ENCODE measurements at places on chromosomes 3 and 15.

DNA sequence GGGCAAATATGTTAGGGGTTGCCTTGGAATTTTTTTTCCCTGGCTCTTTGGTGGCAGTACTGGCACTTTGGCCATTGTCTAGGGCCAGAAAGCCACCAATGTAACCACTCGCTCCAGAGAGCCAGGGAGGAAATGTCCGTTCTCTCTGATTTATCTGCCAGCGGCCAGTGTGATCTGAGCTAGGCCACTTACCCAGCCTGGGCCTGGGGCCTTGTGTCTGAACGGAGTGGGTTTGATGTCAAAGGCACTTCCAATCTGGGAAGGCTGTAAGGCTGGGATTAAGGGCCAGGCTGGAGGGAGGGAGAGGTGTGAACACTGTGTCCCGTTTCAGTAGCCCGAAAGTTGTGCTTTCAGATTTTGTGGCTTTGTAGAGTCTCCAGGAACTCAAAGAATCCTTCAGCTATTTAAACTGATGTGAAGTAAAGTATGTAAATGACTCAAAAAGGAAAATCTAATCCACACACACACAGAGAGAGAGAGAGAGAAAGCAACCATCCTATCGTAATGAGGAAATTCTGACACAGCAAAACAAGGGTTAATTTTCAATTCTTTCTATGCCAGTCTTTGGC, 271.0 kb downstream of the PDZRN3 start:
- DNase-seq = no peak

GRCh38 chr3:125431912-125432790, 57.0 kb upstream of the ZNF148 start:
- no peak for DNase-seq

DNA sequence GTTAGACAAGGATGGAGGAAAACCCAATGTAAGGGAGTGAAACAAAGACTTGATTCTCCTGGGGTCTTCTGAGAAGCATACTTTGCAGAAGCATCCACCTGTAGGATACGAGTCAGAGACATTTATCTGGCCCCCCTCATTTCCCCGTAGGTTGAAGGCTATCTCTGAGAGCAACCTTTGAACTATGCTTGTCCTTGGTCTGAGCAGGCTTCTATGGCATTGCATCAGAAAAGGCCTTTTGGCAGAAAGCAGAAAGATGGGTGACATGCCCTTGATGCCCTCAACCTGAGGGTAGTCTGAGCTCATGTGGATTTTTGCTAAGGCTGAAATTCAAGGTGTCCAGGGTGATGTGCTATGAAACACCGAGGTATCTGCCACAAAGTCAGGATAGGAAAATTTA, 131.6 kb upstream of the SGO1 start:
- DNase-seq = no peak

GRCh38 chr15:95432878-95433405, 897.6 kb upstream of the NR2F2 start:
- no peak for DNase-seq

DNA sequence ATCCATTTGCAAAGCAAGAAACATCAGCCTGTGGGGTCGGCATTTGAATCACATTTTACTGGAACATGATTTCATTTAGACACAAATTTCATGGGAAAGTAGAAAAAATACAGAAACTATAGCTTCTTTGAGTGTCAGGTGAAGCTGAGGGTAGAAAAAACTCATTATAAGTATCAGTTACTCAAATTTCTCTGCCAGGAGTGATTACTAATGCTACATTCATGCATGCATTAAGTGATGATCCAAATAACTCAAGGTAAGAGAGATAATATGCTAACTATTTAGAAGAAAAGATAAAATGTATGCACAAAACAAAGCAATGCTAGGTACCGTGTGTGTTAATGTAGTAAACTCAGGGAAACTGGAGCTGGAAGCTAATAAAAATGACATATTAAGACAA, 406.0 kb downstream of the GAP43 start:
- DNase-seq = no peak

DNA sequence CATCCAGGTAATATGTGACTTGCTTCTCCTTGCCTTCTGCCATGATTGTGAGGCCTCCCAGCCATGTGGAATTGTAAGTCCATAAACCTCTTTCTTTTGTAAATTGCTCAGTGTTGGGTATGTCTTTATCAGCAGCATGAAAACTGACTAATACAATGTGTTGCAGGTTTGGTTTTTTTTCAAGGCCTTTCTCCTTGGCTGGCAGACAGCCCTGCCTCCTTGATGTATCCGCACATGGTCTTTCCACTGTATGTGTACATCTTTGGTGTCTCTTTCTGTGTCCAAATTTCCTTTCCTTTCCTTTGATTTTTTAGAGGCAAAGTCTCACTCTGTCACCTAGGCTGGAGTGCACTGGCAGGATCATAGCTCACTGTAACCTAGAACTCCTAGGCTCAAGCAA, 260.1 kb downstream of the TUSC7 start:
- no peak for DNase-seq

DNA sequence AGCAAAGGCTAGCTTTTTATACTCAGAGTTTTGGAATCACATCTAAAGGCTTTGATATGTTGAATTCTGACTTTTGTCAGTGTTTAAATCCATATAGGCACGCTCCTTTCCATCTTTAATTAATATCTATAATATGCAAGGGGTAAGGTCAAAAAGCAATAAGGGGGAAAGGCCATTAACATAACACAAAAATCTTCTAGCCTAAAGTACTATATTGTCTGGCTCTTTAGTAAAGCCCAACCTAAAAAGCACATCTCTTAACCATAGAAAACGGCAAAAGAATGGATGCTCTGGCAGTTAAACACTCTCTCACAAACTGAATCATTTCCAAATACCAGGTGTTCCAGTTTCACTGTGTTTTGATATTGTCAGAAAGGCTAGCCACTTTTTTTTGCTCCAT, 76.4 kb downstream of the EFL1 start:
- no peak for DNase-seq

- peak; percentile 39 for DNase-seq
Observed at GRCh38 chr3:189563853-189564563, 67.2 kb upstream of the TP63 start.
